Chondrocyte (in vitro differentiated cells): ENCODE measurements at places on chromosomes 6 and 20. TPM values are rescaled to one million over a fixed set of nuclear protein-coding genes. Genes with fewer than 3 reads are reported as not detected.

DNA sequence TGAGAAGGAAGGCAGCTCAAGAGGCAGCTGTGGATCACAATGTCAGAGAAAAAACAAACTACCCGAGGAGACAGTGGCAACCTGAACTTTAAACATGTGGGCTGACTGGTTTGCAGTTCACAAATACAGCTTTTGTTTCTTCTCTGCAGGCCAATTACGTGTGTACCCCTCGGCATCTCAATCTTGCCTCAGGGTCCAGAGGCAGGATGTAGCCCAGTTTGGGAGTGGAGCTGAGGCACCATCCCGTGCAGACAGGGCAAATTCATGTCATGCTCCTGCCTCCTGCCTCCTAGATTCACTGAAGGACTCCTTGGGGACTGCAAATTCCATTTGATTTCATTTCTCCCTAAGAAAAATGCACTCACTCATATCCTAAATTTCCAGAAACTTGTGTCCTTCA is 94.2 kb upstream of the KCNK16 start:
- H3K27ac ChIP-seq: peak overlapping the region; percentile 92
- H3K36me3 ChIP-seq: no peaks in the 10 kb centered on the region
- DNase-seq: no peak
- no peak overlapping the region for H3K4me3 ChIP-seq

- H3K4me3 ChIP-seq: no peak overlapping the region
- peaks cover 2% of the 10 kb centered on the region for H3K36me3 ChIP-seq
- no peaks in the 10 kb centered on the region for H3K27me3 ChIP-seq
- peaks cover 59% of the 10 kb centered on the region for H3K4me1 ChIP-seq
- no peak for DNase-seq
Observed at GRCh38 chr6:44056392-44057237, 70.6 kb downstream of the MRPL14 start.

- no peaks in the 10 kb centered on the region for H3K4me1 ChIP-seq
- H3K4me3 ChIP-seq: no peak overlapping the region
- H3K36me3 ChIP-seq: no peaks in the 10 kb centered on the region
- no peaks in the 10 kb centered on the region for H3K27me3 ChIP-seq
- H3K27ac ChIP-seq: no peak overlapping the region
- DNase-seq: no peak
Observed at GRCh38 chr6:156028335-156029131, 572.9 kb upstream of the NOX3 start.

RRAGD gene
- total RNA-seq: 8.9 to 18.8 TPM (median 17.9 TPM) in 3 replicates

DNA sequence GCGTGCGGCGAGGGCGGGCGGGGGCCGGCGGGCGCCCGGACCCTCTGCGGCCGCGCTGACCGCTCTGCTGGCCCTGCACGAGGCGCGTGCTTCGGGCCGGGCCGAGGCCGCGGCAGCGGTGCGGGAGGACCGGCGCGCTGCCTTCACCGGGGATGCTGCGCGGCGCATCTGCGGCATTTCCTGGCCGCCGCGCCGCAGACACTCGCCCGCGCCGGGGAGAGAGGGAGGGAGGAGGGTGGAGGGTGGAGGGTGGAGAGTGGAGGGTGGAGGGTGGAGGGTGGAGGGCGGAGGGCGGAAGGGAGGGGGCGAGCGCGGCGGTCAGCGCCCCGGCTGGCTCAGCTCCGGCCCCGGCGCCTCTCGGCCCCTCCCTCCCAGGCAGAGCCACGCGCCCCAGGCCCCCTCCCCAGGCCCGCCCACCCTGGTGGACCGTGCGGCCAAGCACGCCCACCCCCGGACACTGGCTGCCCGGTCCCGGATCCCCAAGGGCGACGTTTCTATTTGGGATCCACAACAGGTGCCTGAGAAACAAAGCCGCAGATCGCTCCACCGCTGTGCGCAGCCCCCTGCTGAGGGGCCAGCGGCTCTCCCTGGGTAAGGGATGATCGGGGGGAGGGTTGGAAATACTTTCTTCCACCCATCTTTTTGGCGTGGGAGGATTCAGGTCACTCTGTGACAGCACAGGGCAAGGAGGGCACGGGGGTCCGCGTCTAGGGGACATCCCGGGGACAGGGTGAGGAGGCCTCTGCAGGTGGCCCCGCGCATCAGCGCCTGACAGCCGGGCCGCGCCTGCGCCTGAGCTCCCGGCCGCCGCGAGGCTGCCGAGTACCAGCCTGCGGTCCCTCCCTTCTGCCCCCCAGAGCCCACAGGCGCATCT is 111.2 kb upstream of the BEND6 start:
- peak overlapping the region; percentile 91 for H3K27ac ChIP-seq
- peak; percentile 95 for DNase-seq
- no peaks in the 10 kb centered on the region for H3K27me3 ChIP-seq
- H3K4me1 ChIP-seq: peaks cover 39% of the 10 kb centered on the region
- H3K4me3 ChIP-seq: peak overlapping the region; percentile 91

CYB5R4 gene
- total RNA-seq: 13.0 to 15.6 TPM (median 13.6 TPM) in 3 replicates

ZSCAN31 gene
- total RNA-seq: 1.8 to 2.6 TPM (median 2.0 TPM) in 3 replicates

HLA-DOA gene
- total RNA-seq: not detected in 3 replicates
